ENCODE measurements at places on chromosomes 1 and 21.

GRCh38 chr1:77126307-77126706, 92.9 kb downstream of the PIGK start:
- no peak overlapping the region for H3K27ac ChIP-seq
- DNase-seq: peak; percentile 32
- H3K27me3 ChIP-seq: no peaks in the 10 kb centered on the region

DNA sequence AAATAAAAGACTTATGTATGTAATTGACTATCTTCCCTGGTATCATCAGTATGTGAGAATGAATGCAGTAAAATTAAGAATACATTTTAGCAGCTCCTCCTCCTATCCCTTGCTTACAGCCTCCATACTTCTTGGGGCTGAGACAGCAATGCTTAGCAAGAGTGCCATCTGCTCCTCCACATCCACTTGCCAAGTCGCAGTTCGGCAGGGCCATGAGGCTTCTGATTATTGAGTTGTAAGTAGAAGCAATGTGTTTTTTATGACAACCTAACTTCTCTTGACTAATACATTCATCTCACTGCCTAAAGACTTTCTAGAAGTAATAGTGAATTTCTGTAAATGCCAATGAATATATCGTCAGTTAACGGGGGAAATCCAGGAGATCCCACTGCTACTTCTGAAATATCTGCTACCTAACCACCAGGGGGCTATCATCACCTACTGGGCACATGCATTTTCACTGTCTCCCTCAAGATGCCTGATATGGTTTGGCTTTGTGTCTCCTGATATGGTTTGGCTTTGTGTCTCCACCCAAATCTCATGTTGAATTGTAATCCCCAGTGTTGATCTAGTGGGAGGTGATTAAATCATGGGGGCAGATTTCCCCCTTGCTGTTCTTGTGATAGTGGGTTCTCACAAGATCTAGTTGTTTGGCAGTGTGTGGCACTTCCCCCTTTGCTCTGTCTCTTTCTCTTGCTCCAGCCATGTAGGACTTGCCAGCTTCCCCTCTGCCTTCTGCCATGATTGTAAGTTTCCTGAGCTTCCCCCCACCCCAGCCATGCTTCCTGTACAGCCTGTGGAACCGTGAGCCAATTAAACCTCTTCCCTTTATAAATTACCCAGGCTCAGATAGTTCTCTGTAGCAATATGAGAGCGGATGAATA, 59.6 kb downstream of the EXTL2 start:
- H3K4me1 ChIP-seq: no peaks in the 10 kb centered on the region
- no peak overlapping the region for H3K4me3 ChIP-seq
- no peak for DNase-seq

GRCh38 chr1:22729912-22730311, 19.3 kb downstream of the EPHB2 start:
- no peak overlapping the region for H3K4me3 ChIP-seq
- H3K27me3 ChIP-seq: no peaks in the 10 kb centered on the region
- no peaks in the 10 kb centered on the region for H3K4me1 ChIP-seq

DNA sequence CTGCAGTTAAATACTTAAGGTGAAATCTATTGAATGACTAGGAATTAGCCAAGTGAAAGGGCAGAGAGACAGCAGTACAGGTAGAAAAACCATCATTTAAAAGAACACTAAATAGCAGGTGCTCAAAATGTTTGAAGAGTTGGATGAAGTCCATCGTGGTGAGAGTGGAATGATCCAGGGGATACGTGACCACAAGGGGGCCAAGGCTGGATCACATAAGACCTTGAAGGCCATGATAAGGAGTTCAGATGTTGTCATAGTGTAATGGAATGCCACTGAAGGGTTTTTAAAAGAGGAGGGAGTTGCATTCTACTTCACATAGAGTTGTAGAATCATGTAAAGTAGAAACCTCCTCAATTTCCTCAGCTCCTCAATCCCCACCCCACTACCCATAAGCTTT, 34.8 kb upstream of the HOOK1 start:
- no peak for DNase-seq
- H3K36me3 ChIP-seq: no peaks in the 10 kb centered on the region
- no peaks in the 10 kb centered on the region for H3K27me3 ChIP-seq
- H3K4me3 ChIP-seq: no peak overlapping the region
- peaks cover 3% of the 10 kb centered on the region for H3K4me1 ChIP-seq

GRCh38 chr1:92831368-92831761, 475 bp upstream of the RPL5 start:
- H3K36me3 ChIP-seq: peaks cover 6% of the 10 kb centered on the region
- H3K4me1 ChIP-seq: peaks cover 22% of the 10 kb centered on the region
- no peak for DNase-seq
- peak overlapping the region; percentile 80 for H3K4me3 ChIP-seq

Data from tibial nerve (tissue), 4 donors.